Nephron progenitor cell (in vitro differentiated cells): ENCODE measurements at places on chromosomes 5 and 9.

- H3K36me3 ChIP-seq = peaks cover 4% of the 10 kb centered on the region
- no peak overlapping the region for H3K27ac ChIP-seq
- peaks cover 12% of the 10 kb centered on the region for H3K4me1 ChIP-seq
- DNase-seq = no peak
- H3K4me3 ChIP-seq = no peak overlapping the region
- H3K27me3 ChIP-seq = peaks cover 3% of the 10 kb centered on the region
Measured at GRCh38 chr5:170591054-170591453, 87.2 kb downstream of the KCNIP1 start.

DNA sequence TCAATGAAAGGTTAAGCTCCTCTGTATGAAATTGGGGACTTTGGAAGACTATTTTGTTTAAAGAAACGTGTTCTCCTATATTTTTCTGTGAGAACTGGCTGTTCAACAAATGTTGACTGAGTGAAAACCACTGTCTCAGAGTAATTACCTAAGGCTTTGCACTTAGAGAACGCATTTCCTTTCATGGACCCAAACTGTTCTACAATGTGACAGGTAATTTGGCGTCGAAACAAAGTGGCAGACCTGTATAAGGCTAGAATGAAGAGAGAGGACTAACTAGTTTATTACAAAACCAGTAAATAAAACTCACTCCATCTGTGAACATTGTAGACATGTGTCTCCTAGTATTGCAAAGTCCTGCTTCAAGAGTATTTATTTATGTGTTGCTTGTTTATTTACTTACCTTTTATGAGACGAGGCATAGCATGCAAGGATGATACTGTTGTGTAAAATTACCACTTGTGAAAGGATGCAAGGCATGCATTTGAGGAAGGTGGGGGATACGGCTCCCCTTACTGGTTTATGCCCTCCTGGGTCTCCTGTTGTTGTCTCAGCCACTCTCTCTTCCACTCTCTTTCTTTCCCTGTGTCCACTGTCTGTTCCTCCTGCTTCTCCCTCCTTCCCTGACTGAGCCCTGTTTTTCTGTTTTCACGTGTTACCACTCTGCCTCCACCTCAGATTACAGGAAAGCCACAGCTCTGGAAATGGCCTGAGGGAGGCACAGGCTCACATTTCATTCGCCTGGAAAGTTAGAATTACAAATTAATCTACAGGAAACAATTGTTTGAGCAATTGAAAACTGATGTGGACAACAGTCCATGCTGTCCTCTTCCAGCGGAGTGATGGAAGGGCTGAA, 444.0 kb upstream of the ZNF608 start:
- peak overlapping the region; percentile 95 for H3K27ac ChIP-seq
- no peaks in the 10 kb centered on the region for H3K36me3 ChIP-seq
- no peak for DNase-seq
- H3K4me3 ChIP-seq = peak overlapping the region; percentile 6
- H3K27me3 ChIP-seq = no peaks in the 10 kb centered on the region
- peaks cover 62% of the 10 kb centered on the region for H3K4me1 ChIP-seq

- H3K4me3 ChIP-seq = no peak overlapping the region
- no peaks in the 10 kb centered on the region for H3K4me1 ChIP-seq
- H3K27me3 ChIP-seq = peaks cover 7% of the 10 kb centered on the region
- no peaks in the 10 kb centered on the region for H3K36me3 ChIP-seq
- no peak overlapping the region for H3K27ac ChIP-seq
- no peak for DNase-seq
Measured at GRCh38 chr5:88929385-88929784, 46.4 kb upstream of the MEF2C start.

GRCh38 chr5:142059304-142059940, 46.6 kb upstream of the GNPDA1 start:
- peaks cover 13% of the 10 kb centered on the region for H3K4me1 ChIP-seq
- no peak overlapping the region for H3K27ac ChIP-seq
- no peaks in the 10 kb centered on the region for H3K27me3 ChIP-seq
- no peaks in the 10 kb centered on the region for H3K36me3 ChIP-seq
- no peak overlapping the region for H3K4me3 ChIP-seq
- no peak for DNase-seq

- no peak for DNase-seq
- no peak overlapping the region for H3K27ac ChIP-seq
- H3K4me1 ChIP-seq = peaks cover 75% of the 10 kb centered on the region
- H3K4me3 ChIP-seq = no peak overlapping the region
- H3K36me3 ChIP-seq = no peaks in the 10 kb centered on the region
Measured at GRCh38 chr9:129422843-129423192, 198.1 kb downstream of the C9orf50 start.
